Placental pericyte (primary cell): ENCODE measurements at places on chromosomes 13 and 19. TPM values are rescaled to one million over a fixed set of nuclear protein-coding genes. Genes with fewer than 3 reads are reported as not detected.

Gene MISP3
- under 0.01 and 0.43 TPM in 2 replicates for total RNA-seq

Gene CPB2
- total RNA-seq: not detected in 2 replicates

Gene CLEC4G
- not detected in 2 replicates for total RNA-seq

Gene ZNF432
- 7.9 and 8.5 TPM in 2 replicates for total RNA-seq

Gene TTC9B
- not detected in 2 replicates for total RNA-seq

Gene KLK10
- not detected in 2 replicates for total RNA-seq

Gene ZNF229
- total RNA-seq: 12.7 and 18.6 TPM in 2 replicates

Gene NLRP5
- not detected in 2 replicates for total RNA-seq
